Mesangial cell (primary cell): ENCODE measurements at places on chromosomes 11 and 22. TPM values are rescaled to one million over a fixed set of nuclear protein-coding genes. Genes with fewer than 3 reads are reported as not detected.

The PGAP2 gene
- total RNA-seq, result 19.5 and 23.6 TPM in 2 replicates

The ESAM gene
- total RNA-seq, result 6.1 and 35.7 TPM in 2 replicates

The CCDC117 gene
- 10.3 and 11.3 TPM in 2 replicates for total RNA-seq

The SESN3 gene
- total RNA-seq, result 2.9 and 10.0 TPM in 2 replicates
